Glomerular endothelial cell (primary cell): ENCODE measurements at places on chromosomes 13 and 19. TPM values are rescaled to one million over a fixed set of nuclear protein-coding genes. Genes with fewer than 3 reads are reported as not detected.

The DIRAS1 gene
- 0.47 and 3.1 TPM in 2 replicates for total RNA-seq

The GARIN5A gene
- total RNA-seq, result 0.39 TPM in 1 of 2 replicates, not detected in the other

The AP1M2 gene
- 1.4 and 3.0 TPM in 2 replicates for total RNA-seq

The GPR4 gene
- 12.6 and 14.8 TPM in 2 replicates for total RNA-seq

The CPAMD8 gene
- 3.4 and 4.4 TPM in 2 replicates for total RNA-seq

The PLK5 gene
- total RNA-seq, result not detected in 2 replicates

The CYP4F22 gene
- total RNA-seq, result 0.06 TPM in 1 of 2 replicates, not detected in the other

The CCDC169 gene
- 1.6 TPM in 2 replicates for total RNA-seq

The IRGC gene
- total RNA-seq, result not detected in 2 replicates

The LGALS7B gene
- not detected in 2 replicates for total RNA-seq

The OR7D2 gene
- total RNA-seq, result 0.35 TPM in 1 of 2 replicates, not detected in the other

The AXL gene
- 64.5 and 89.8 TPM in 2 replicates for total RNA-seq

The SLC1A6 gene
- not detected in 2 replicates for total RNA-seq

The PCP2 gene
- not detected in 2 replicates for total RNA-seq

The ACOD1 gene
- not detected in 2 replicates for total RNA-seq

The ZNF175 gene
- total RNA-seq, result 8.5 and 11.2 TPM in 2 replicates

The OR4F17 gene
- total RNA-seq, result not detected in 2 replicates
